ENCODE measurements at places on chromosomes 6 and 20. TPM values are rescaled to one million over a fixed set of nuclear protein-coding genes. Genes with fewer than 3 reads are reported as not detected.

The TMEM14C gene
- total RNA-seq = 85.0 TPM

The B3GAT2 gene
- 8.1 TPM for total RNA-seq

The INSM1 gene
- total RNA-seq = 332 TPM

The HCRTR2 gene
- not detected for total RNA-seq

The GMDS gene
- 8.9 TPM for total RNA-seq

- no peak for DNase-seq
Measured at GRCh38 chr6:33075568-33076405, at the start of gene HLA-DPB1. Gene HLA-DPB1 (plus strand): TSS chr6:33075990. CDS start chr6:33076042, 52 bp downstream.

DNA sequence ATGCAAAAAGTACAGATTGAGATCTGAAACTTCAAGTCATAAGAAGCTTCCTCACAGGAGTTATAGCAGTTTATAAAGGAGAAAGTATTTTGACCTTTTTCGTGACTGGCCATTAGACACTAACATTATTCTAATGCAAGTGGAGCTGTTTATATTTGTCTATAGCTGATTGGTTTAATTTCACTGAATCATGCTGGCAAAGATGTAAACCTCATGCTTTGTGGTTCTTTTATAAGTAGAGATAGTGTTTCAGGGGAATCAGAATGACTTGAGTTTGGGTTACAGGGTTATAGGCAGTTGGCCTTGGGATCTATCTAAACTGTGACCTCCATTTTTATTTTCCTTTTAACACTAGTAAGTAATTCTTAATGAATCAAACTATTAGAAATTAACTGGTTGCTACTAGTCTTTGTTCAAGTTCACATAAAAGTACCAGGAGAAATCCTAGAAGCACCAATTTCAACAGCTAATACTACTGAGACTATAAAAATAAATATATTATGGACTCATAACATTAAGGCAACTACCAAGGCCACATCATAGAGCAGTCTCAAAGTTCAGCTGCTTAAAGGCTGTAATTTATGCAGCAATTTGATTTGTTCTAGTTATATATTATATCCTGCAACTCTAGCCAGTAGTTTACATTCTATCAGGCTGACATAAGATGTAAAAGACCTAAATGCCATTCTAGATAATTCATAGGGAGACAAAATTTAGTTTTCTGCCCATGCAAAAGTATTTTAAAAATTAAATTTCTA, 94.0 kb downstream of the RNGTT start:
- DNase-seq = no peak

DNA sequence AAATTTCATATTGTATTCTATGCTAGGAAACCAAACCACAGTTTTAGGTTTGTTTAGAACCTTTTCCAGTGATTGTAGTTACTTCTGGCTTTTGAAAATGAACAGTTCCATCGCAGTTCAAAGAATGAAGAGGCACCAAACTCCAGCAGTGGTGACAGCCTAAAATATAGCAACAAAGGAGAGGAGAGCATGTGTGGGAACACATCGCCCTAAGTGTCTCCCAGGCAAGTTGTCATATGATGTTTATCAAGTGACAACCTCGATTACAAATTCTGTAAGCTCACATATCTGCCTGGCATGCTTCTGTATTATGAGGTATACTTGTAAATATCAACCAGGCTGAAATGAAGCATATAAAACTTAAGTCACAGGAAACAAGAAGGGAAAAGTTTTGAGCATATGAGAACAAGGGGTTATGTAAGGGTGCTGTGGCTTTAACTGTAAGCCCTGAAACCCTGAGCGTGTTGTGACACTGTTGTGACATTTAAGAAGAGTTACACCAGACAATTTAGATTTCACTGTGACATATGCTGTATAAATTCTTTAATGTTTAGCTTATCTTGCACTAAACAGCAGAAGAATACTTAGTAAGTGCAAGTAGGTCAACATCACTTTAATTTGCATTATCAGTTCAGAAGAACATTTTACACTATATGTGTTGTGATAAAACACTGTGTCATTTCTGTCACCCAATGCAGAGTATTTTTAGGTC, 29.1 kb upstream of the FBXL4 start:
- DNase-seq = no peak

- no peak for DNase-seq
Measured at GRCh38 chr20:13868331-13868730, 83.5 kb downstream of the NDUFAF5 start.

GRCh38 chr20:35004749-35005462, 49.2 kb downstream of the MYH7B start:
- DNase-seq = no peak

DNA sequence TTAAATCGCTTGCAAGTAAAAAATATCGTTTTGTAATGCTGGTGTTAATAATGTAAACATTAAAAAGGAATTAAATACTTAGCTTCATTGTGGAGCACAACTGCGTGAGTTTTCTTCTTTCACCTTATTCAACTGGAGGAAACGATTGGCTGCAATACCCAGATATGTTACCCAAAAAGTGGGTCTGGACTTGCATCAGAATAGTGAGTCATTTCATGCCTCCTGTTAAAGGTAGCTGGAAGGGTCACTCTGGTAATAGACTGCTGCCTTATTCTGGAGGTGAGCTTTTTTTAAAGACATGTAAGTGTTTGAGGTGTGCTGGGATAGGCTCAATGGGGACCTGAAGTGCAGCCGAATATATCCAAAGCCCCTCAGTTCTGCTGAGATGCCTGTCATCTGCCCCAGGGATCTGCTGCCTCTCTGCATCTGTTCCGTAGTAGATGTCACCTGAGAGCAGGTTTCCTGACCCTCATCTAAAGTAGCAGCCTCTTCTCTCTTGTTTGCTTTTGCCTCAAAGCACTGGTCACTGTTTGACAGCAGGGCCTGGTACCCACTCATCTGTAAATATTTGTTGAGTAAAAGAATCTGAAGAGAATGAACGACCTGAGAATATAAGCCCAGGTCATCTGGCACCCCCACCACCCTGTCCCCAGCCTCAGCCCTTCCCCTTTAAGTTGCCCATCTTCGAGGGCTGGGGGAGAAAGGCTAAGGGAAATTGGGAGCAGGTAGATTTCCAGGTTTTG, 5.6 kb upstream of the UQCC2 start:
- no peak for DNase-seq

DNA sequence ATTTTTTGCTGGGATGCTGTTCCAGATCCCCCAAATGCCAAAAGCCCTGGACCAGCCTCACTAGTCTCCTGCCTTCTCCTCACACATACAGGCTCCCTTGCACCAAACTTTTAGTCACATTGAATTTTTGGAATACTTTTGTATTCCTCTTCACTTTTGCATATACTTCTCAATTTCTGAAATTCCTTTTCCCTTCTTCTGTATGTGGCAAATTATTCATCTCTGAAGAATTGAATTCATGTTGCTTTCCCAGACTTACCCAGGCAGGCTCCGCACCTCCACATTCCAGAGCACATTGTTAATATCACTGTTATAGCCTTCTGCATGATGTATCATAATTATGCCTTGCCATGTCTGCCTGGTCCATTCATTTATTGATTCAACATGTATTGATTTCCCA, 255.3 kb upstream of the POU3F2 start:
- DNase-seq = no peak

- DNase-seq = no peak
Measured at GRCh38 chr20:37920679-37921322, 17.9 kb downstream of the VSTM2L start.

DNA sequence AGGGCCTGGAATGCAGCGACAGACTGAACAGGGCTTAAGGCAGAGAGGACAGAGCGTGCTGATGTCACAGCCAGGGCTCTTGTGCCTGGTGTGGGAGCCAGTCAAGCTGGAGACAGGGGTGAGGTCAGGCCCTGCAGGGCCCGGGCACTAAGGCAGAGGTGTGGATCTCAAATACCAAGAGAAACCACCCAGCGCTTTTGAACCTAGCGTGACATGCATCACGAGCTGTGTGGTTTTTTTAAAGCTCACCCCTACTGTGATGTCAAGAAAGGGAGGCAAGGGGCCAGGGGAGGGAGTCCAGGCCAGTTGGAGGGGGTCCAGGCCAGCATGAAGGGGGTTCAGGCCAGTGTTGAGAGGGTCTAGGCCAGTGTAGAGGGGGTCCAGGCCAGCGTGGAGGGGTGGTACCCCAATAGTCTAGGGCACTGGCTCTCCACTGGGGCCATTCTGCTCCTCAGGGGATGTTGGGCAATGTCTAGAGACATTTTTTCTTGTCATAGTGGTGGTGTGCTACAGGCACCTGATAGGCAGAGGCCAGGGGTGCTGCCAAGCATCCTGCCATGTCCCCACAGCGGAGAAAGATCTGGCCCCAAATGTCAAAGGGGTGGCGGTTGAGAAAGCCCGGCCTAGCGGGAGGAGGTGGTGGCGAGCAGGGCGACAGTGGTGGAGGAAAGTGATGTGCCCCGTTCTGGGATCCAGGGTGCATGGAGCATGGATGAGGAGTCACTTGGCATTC, 42.6 kb downstream of the RBM38 start:
- DNase-seq = no peak

- DNase-seq = no peak
Measured at GRCh38 chr6:149033454-149033853, 284.1 kb upstream of the TAB2 start.

GRCh38 chr6:24798740-24799540, at the start of gene ARMH2:
Gene ARMH2 (minus strand): TSS chr6:24798917. CDS start chr6:24798857, 60 bp downstream.
- DNase-seq = no peak

DNA sequence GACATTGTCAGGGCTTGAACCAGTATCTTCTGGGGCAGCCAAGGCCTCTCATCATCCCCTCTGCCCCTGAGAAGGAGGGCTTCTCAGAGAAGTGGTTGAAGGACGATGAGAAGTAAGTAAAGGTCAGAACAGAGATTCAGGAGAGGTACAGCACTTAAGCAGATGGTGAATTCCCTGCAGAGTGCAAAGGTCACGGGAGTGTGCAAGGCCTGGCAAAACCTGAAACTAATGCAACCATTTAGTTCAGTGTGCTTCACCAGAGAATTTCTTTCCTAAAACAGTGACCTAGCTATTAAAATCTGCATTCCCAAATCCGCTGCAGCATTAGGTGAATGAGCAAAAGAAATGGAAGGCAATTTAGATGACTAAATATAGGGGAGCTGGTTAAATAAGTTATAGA, 58.4 kb downstream of the TRERF1 start:
- peak; percentile 28 for DNase-seq

DNA sequence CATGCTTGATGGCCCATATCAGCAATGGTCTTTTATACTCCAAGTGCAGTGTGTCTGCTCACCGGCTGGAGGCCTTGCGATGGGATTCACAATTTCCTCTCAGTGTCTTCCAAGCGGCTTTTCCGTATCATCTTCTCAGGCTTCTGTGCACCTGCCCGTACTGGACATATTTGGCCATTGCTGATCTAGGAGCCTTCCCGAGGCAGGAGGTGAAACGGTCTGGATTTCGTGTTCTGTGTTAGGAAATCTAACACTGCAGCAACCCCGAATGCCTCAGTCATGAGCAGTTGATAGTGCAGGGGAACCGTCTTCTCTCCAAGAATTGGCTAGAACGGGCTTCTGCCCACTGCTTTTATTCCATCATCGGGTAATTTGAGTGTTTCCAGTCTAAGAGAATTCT, 60.5 kb downstream of the PPP1R14C start:
- no peak for DNase-seq

DNA sequence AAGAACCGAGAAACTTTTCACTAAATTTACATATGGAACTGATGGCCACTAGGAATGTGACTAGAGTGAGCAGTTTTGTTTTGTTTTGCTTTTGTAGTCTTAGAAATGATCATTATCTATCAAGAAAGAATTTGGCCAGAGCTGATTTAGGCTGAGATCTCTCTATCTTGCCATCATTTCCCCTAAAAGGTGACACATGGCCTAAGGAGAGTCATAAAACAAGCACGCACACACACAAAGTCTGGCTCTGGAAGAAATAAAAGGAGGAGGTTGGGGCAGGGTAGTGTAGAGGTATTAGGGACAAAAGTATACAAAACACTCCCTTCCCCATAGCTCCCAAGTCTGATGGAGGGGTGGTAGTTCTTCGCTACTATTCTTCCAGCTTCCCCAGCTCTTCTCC, 56.4 kb downstream of the RIPOR2 start:
- no peak for DNase-seq

- DNase-seq = no peak
Measured at GRCh38 chr6:65501045-65501444, 206.0 kb downstream of the EYS start.

- DNase-seq = no peak
Measured at GRCh38 chr20:11453430-11453829, 464.3 kb upstream of the BTBD3 start.

DNA sequence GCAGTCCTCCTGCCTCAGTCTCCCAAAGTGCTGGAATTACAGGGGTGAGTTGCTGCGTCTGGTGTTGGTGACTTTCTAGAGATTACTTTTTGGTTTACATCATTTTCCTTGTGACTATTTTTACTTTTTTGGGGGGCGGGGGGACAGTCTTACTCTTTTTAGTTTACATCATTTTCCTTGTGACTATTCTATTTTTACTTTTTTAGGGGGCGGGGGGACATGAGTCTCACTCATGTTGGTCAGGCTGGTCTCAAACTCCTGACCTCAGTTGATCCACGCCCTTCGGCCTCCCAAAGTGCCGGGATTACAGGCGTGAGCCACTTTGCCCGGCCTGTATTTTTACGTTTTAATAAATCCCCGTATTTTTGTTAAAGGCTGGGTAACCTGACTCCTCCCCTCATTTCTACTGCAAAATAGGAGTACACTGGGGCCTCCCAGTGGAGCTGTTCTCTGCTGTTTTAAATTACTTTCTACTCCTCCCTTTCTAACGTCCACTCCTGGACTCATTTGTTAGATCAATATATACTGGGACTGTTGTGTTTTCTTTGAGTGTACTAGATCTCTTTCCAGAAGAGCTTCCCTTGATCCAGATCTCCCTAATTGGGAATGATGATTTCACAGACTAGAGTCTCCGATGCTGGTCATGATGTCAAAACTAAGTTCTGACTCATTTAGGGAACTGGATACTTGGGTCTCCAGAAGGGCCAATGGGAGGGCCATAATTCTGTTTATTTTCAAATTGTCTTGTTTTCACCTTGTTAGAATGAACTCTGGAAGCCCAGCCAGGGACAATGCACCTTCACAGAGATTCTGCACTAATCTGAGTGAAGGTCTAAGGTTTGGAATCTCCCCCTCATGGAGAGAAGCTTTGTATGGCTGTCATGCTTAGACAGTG, 9.2 kb downstream of the HSPA1B start:
- no peak for DNase-seq

DNA sequence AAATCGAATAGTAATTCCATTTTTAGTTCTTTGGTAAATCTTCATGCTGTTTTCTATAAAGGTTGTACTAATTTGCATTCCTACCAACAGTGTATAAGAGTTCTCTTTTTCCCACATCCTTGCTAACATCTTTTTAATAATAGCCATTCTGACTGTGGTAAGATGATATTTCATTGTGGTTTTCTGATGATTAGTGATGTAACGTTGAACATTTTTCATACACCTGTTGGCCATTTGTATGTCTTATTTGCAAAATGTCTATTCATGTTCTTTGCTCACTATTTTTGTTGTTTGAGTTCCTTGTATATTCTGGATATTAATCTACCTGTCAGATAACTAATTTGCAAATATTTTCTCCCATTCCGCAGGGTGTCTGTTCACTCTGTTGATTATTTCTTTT, 64.5 kb downstream of the LIN28B start:
- no peak for DNase-seq
